ENCODE measurements at places on chromosomes 3 and 15.

DNA sequence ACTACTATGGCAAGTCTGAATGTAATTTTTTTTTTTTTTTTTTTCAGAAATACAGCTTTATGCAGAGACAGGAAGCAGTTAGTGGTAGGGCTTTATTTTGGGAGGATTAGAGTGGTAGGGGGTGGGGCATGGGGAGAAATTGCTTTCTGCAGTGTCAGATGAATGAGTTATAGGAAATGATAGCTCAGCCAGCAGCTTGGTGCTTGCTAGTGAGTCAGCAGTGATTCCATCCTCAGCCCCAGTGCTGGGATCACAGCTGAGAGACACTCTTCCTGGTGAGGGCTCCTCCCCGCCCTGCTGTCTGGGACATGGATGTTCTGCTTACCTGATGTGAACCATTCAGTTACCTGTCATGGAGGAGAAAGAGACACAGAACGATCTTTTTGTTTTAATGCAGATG, 39.6 kb downstream of the SEMA6D start:
- peak; percentile 22 for DNase-seq

DNA sequence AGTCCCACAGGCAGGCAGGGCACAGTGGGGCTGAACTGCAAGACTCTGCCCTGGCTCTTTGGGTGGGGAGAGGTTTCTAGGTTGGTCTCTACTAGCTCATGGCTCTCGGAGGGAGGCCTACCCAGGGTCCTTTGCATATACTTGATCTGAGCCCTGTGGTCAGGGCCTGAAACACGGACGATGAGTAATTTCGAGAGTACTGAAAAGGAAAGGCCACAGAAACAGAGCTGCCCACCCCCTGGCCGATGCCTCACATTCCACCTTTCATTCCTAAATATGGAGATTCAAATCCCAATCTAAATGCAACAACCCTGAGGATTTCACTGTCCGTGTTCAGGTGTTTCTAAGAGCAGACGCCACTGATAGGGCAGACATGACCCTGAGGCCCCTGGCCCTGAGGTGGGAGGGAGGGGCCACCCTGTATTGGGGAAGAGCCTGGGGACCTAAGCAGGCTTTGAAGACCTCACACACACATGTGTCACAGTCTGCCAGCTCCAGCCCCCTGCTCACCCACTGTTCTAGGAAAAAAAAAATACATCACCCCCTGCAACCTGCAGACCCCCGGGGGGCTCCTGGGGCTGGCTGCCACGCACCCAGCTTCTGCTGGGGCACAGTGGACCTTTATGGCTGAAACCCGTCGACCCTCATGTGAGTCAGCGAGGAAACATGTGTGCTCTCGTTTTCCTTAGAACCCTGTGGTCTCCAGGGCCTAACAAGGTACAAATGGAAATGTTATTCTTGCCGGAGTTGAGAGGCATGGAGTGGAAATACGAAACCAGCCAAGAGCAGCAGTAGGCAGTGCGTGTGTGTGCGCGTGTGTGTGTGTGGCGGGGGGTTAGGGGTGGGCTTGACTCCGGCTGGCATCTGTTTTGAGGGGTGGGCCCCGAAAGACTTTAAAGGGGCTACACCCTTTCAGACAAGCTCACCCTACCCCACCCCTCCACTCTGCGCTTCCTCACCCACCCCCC, 112.7 kb downstream of the CHSY1 start:
- no peak for DNase-seq

DNA sequence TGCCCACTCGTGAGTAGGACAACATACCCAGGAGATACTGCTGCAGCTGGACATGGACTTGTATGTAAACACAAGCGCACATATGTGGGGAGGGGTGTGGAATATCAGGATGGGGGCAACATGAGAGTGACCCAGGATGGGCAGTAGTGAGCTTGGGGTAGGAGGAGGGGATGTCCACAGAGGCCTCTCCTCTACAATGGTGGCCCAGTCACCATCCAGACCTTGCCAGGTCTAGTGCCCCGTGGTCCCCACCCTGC, 266 bp upstream of the ZBTB47 start:
- no peak for DNase-seq

- no peak for DNase-seq
These were observed 394.0 kb downstream of the FOXP1 start for GRCh38 chr3:71189480-71189879.

- no peak for DNase-seq
These were observed 25.5 kb downstream of the RFT1 start for GRCh38 chr3:53104762-53105161.

- peak; percentile 61 for DNase-seq
These were observed at the start of gene ANKUB1 for GRCh38 chr3:149792452-149793270. TSS of gene ANKUB1 (minus strand) at chr3:149792554. CDS start at chr3:149792366, 188 bp downstream.

DNA sequence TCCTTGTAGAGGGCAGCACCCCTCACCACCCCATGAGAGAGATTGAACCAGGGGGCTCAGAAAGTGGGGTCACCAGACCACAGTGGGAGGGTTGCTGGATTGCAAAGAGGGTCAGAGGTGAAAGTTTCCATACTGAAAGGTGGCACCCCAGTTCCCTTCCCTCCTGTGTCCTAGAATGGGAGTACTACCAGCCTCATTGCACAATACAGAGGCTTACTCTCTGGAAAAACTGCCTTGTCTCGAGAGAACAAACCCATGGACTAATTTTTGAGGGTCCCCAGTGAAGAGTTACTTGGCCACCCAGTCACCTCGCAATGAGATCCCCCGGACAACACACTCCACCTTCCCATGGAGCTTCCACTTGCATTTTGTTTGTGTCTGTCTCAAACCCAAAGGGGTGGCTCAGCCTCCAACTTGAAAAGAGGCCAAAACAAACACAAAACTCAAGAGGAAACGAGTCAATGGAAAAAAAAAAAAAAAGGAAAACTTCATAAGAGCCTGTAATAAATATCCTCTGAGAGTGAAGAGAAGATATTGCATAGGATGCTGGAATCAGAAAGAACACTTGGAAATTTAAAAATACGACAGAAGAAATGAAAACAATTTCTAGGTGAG, 18.6 kb downstream of the MESP2 start:
- DNase-seq = no peak

DNA sequence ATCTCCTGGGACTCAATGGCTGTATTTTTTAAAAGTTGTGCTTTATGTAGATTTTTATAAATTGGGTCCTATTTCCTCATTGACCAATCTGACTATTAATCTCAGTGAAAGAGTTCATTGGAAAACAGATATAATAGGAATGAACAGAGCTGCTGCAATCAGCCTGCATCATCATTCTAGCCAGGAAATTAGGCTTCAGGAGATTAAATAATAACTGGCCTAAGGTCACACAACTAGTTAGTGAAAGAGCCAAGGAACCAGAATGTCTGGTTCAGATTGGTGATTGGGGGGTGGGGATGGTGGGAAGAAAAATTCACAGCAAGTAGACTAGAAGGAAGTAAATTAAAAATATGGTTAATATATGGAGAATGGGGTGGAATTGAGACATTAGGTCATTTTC, 180.9 kb upstream of the ROPN1 start:
- DNase-seq = no peak

DNA sequence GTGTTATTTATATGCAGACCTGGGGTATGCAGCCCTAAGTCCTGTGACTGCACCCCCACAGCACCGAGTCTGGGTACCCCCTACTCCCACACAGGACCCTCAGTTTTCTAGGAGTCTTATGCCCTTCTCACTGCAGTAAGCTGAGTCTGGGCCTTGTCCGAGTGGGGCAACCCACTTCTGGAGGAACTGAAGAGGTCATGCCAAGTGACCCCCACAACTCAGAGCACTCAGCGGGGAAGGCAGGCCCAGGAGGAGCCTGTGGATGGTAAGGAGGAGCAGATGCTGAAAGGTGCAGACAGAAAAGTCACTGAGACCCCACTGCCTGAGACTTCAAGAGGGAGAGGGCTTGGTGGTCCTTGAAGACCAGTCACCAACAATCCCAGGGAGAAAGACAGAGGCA, 56.1 kb upstream of the FGD5 start:
- DNase-seq = no peak

DNA sequence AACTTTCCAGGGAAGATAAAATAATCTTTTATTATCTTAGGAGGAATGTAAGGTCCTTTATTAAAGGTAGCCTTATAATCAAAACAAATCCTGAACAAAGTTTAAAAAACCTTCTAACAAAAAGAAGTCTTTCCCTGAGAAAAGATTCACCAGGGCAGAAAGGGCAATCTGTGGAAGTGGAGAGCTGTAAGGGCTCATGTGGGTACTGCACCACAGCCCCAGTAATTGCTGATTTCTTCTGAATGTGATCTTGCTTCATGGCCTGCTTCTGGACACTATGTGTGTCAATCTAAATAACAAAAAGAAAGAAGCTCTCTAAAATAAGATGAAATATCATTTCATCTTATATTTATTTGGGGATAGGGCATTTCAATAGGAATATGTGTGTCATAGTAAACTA, 1501.6 kb downstream of the OTOL1 start:
- DNase-seq = peak; percentile 7

DNA sequence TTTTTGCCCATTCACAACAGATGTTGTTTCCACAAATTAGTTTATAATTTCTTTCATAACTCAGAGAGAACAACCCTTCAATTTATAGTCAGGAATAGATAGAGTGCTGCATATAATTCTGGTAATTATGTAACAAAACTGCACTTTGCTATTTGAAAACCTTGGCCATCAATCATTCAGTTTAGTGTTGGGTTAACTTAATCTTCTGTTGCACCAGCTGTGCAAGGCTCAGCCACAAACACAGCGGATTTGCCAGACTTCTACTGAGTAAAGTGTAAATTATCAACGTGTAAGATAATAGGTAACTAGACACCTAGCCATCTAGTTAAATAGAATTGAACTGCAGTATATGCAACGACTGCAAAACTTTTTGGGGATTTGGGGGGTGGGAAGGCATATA, 1064.3 kb upstream of the EPHA6 start:
- DNase-seq = no peak

DNA sequence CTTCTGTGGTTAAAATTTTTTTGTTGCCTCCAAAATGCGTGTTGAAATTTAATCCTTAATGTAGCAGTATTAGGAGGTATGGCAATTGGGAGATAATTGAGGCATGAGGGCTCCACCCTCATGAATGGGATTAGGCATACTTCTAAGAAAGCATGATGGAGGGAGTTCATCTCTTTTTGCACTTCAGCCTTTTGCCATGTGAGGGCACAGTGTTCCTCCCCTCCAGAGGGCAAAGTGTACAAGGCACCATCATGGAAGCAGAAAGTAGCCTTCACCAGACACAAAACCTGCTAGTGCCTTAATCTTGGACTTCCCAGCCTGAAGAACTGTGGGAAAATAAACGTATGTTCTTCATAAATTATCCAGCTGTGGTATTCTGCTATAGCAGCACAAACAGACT, 429.5 kb downstream of the ZIC1 start:
- no peak for DNase-seq

GRCh38 chr15:39066677-39067076, 502.1 kb upstream of the RASGRP1 start:
- no peak for DNase-seq

DNA sequence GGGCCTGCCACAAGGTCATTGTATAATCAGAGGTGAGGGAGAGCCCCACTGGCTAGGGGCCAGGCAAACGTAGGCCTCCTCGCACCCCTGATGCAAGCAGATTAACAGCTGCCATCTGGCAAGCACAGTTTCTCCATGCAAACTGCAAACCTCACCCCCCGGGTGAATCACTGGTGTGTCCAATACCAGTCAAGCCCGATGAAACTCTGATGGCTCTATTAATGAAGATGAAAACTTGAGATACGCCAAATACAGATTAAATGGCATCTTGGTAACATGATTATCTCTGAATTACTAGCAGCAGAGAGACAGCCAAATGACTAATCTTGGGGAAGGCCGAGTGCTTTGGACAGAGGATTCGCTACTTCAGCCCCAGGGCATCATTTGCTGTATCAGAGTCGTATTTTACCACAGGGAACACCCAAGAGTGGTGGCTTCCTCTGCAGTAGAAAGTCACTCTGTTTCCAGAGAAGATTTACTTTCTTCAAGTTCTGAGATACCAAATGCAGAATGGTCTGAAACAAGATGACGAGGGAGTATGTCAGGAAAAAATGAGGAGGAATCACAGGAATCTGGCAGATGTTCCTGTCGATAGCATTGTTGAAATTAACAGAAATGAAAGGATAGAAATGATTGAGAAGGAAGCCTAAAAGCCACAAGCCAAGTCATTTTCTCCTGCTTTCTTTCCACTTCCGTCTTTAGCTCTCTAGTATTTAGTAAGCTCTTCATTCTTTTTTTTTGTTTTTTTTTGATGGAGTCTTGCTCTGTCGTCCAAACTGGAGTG, 96.2 kb upstream of the NR2F2 start:
- no peak for DNase-seq

- DNase-seq = no peak
These were observed 528.7 kb downstream of the ZIC1 start for GRCh38 chr3:147937891-147938290.

DNA sequence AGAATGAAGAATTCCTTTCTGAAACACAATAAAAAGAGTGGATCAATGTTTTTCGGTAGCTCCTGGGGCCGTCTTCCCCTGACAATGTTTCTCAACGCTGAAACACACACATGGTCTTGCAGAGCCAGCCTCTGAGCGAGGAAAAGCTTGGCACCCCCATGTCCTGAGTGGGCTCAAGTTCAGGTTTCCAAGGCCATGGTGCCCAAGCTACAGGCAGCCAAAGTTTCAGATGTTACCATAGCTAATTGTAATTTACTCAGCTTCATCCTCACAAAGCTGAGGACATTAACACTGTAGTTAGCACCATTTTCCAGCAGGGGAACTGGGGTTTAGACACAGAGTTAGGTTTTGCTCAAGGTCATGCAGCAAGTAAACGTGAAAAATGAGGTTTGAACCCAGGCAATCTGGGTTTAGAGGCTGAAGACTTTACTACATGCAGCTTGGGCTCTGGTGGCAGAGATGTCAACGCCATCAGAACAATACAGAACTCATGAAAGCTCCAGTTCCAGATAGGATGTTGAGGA, 199.1 kb downstream of the TJP1 start:
- DNase-seq = no peak

DNA sequence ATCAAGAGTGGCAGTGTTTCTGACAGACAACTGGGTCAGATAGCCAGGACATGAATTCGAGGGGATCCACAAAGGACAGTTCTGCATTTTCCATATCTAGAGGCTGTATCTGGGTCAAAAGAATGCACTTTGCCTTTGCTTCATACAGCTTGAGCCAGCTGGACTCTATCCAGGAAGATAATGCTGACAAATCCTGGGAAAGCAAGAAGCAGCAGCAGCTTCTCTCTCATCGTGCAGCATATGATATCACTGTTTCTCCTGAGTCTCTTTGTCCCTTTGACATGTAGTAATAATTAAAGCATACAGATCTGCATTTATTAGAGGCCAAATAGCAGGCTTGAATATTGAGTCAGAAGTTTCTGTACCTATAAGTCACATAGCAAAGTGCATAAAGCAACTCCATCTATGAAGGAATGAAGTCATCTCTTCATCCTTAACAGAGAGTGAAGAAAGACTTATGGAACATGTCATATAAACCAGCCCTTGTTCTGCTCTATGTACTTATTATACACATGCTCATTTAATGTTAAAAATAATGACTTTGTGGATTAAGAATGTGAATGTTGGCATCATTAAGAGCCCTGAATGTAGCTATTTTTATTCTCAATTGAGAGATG, 236.8 kb upstream of the GBE1 start:
- DNase-seq = no peak

DNA sequence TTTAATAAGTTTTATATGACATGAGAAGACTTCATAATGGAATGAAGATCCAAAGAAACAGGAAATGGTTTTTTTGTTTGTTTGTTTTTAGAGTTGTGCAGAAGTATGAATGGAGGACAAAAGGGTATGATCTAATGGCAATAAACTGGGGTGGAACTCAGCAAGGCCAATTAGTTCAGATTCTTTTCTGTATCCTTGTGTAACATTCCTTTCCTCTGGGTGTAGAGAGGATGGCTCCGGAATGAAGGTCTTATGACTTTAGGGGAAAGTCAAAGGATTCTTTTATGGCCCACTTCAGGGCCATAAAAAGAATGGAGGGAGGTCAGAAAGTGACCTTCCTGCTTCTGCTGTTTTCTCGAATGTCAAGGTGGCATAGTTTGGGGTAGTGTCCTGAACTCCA, 152.6 kb downstream of the DPH6 start:
- no peak for DNase-seq

Measured in HAP-1 (cell line).